ENCODE measurements at places on chromosomes 6 and 20. TPM values are rescaled to one million over a fixed set of nuclear protein-coding genes. Genes with fewer than 3 reads are reported as not detected.

The ITPA gene
- 43.6 TPM for total RNA-seq

The SIRPB2 gene
- 30.9 TPM for total RNA-seq

The TUBB1 gene
- not detected for total RNA-seq

The SLC22A3 gene
- total RNA-seq = 5.9 TPM

The SEL1L2 gene
- not detected for total RNA-seq

DNA sequence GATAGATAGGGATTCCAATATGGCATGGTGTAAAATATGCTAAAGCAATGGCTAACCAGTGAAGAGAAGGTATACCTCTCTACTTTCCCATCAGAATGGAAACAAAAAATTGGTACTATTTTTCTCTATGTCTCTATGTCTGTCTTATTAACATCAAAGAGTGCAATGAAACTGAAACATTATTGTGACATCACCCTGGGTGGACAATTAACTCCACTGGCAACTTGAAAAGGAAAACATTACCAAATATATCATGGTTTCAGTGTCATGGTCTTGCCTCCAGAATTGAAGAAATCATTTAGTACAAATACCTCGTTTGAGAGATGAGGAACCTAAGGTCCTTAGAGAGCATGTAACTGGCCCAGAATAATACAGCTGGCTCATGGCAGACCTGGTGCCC, 1132.5 kb upstream of the MAP3K7 start:
- no peak for DNase-seq

DNA sequence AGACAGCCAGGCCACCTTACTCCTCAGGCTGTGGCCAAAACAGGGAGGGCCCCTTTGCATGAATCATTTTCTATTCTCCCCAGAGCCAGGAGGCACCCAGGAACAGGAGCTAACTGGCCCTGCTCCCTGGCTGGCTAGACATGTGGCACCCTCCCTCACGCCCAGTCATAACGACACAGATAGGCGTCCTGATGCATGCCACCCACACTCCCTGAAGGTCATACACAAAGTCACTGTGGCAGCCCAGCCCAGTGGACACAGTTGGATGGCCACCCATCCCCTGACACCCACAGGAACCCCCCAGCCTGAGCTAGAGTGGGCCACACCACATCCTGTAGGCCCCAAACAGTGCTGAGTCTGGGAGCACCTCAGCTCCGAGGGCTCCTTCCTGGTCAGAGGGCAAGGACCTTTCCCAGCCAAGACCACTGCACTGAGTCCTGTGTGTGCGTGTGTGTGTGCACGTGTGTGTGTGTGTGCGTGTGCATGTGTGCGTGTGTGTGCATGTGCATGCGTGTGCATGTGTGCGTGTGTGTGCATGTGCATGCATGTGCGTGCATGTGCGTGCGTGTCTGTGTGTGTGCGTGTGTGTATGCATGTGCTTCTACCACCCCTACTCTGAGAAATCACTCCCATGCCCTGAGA, 21.6 kb downstream of the TFEB start:
- no peak for DNase-seq

- DNase-seq = no peak
Measured at GRCh38 chr20:33433465-33434234, 9.9 kb downstream of the SNTA1 start.

DNA sequence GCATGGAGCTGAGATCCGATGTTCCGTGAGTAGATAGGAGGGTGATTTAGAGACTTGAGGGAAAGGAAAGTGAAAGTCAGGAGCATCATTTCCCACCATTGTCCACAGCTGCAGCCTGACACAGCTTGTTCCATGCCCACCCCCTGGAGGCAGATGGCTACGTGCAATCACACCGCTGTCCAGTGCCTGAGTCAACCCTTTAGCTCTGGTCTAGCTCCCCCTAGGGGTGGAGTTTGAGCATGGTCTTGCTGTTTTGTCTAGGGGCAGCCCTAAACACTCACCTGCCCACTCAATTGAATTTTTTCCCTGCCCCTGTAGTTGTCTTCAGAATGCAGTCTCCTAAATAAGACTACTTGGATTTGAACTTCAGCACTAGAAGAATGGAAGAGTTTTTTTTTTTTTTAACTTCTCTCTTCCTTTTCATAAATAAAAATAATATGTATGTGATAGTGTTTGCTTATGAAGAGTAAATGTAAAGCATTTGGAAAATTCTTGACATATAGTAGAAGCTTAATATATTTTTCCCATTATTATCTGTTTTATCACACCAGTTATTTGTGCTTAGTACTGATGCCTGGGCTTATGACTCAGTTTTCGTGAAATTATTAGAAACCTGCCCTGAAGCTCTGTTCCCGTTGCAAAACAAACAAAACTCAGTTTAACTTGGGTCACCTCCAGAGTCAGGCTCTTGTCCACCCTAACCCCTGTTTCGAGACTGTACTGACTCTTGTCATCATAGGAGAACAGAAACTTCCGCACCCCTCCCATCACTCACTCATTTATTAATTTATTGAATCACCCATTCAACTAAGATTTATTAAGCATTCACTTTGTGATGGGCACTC, 814.8 kb downstream of the MAFB start:
- DNase-seq = peak; percentile 39

DNA sequence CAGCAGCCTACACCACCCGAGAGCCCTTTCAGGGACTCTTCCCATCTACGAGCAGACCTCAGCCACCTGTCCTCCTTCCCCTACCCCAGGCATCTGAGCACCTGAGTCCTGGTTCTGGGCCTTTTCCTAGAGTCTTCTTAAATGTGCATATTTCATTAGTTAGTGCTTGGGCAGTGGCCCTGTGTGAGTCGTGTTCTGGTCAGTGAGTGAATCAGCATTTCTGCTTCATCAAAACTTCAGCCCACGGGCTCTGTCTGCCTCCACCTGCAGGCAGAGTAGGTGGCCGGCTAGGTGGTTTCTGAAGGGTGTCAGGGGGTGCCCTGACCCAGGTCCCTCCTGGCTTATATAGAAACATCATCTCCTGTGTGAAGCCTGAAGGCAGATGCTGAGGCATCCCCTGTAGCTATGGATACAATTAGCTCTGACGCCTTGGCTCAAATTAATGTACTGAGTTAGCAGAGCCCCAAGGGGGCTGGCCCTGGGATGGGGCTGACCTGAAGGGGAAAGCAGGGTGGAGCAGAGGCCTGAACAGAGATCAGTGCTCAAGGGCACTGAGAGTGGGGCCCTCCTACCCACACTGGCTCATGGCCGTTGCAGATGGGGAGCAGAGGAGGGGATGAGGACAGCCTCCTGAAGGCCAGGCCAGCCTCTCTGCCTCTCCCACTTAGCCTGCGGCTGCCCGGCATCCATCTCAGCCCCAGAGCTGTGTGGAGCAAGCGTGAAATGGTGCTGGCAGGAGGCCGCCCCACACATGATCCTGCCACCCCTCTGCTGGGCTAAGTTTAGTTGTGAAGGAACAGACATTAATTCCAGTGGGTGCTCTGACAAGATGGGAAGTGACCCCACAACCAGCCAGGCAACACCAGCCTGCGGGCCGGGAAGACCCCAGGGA, 13.6 kb downstream of the IP6K3 start:
- DNase-seq = no peak

- peak; percentile 40 for DNase-seq
Measured at GRCh38 chr20:62961310-62961783, 8.8 kb downstream of the SLC17A9 start.

- no peak for DNase-seq
Measured at GRCh38 chr6:159257846-159258245, 88.6 kb downstream of the FNDC1 start.

DNA sequence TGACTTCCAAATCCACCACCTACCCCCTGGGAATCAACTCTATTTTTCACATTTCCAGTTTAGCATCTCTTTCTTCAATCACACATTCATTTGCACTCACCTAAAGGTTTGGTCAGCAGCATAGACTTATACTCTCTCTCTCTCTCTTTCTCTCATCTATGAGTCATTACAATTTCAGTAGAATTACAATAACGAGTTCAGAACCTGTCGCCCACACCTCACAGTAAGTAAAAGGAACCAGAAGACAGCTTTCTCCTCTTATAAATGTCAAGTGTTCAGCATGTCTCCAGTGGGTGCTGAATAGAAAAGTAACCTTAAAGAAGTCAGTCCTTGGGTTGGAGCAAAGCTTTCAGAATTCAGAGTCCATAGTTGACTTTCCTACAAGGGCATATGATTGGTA, 1.1 kb upstream of the PHACTR1 start:
- DNase-seq = no peak

- no peak for DNase-seq
Measured at GRCh38 chr6:169783971-169784820, 32.8 kb downstream of the ERMARD start.

GRCh38 chr20:44829688-44830087, 19.3 kb upstream of the RIMS4 start:
- no peak for DNase-seq

DNA sequence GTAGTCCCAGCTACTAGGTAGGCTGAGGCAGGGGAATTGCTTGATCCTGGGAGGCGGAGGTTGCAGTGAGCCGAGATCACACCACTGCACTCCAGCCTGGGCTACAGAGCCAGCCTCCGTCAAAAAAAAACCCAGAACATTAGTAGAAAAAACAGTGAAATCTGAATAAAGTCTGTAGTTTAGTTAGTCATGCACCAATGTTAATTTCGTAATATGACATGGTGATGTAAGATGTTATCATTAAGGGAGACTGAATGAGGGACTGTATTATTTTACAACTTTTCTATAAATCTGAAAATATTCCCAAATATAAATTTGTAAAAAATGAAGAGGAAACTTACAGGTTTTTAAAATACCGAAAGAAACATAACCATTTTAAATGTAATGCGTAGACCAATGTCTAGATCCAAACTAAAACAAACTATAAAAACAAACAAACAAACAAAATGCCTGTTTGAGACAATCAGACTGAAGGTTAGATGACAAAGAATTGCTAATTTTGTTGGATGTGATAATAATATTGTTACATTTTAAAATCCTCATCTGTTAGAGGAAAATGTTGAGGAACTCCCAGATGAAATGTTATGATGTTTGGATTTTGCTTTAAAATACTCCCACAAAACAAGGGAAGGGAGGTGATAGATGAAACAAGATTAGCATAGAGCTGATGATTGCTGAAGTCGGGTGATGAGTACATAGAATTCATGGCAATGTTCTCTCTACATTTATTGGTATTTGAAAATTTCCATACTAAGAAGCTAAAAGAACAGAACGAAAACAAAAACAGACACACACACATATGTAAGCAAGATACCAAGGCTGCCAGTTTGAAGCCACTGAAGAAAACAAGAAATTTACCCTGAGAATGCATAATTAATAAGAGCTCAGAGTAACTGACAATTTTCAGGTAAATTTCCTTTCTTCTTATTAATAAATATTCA, 1.8 kb downstream of the GSTA4 start:
- no peak for DNase-seq

GRCh38 chr6:137799950-137800568, 67.0 kb upstream of the TNFAIP3 start:
- DNase-seq = no peak

DNA sequence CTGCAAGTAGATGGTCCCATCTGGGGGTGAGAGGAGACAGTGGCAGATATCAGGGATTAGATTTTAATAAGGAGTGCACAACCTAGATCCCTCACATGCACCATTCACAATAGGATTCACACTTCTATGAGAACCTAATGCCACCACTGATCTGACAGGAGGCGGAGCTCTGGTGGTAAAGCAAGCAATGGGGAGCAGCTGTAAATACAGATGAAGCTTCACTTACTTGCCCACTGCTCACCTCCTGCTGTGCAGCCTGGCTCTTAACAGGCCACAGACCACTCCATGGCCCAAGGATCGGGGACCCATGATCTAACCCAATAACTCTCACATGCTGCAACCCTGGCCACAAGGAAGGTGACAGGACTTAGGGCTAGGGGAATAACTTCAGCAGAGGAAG, 75.4 kb downstream of the ZNF133 start:
- no peak for DNase-seq

DNA sequence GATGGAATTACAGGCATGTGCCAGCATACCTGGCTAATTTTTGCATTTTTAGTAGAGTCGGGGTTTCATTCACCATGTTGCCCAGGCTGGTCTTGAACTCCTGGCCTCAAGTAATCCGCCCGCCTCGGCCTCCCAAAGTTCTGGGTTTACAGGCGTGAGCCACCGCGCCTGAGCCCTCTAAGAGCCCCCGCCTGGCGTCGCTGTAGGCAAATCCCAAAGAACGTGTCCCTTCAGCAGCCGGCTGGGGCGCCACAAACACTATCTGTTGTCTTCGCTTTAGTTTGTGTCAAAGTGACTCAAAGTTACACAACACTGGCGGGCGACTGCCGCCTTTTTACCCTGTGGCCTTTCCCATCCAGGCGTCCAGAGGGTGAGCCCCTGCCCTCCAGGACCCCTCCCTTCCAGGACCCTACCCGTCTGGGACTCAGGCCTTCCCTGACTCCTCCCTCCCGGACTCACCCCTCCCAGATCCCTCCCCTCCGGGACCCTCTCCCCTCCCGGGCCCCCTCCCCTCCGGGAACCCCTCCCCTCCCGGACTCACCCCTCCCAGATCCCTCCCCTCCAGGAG, 940 bp upstream of the ADRM1 start:
- peak; percentile 91 for DNase-seq

GRCh38 chr6:111793711-111794111, 79.5 kb downstream of the FYN start:
- DNase-seq = no peak

DNA sequence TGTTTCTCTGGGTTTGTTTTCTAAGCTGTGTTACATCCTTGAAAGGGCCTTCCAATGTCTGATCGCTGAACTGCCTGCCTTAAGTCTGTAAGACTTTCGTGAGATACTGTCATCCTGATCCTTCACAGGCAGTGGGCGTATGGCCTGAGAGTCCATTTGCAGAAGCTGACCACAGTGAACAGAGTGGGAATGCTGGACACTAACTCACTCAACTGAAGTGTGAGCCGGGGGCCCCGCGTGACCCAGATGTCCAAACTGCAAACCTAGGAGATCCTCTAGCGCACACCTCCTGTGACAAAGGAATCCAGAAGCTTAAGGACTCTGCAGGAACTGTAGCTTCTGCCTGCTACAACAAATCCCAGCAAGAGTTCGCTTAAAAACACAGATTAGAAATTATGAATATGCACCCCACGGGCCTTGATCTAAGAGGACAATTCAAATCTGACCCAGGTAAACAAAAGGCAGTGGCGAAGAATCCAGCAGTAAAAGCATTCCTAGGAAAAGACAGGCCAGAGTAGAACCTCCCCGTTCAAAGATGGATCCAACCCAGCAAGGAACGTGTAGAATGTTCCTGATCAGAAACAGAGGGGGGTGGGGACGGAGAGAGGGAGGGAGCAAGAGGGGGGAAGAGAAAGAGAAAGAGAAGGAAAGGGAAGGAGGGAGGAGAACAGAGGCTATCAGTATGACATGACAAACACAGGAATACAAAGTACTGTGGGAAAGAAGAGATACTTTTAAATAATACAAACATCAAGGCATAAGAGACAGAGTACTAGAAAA, 135.0 kb upstream of the AFDN start:
- peak; percentile 3 for DNase-seq

- DNase-seq = no peak
Measured at GRCh38 chr6:105646391-105646867, 243.5 kb upstream of the PREP start.

- DNase-seq = no peak
Measured at GRCh38 chr20:829551-829950, 4.0 kb upstream of the FAM110A start.

GRCh38 chr20:56793916-56794315, 164.8 kb downstream of the TFAP2C start:
- no peak for DNase-seq

- DNase-seq = no peak
Measured at GRCh38 chr6:21984135-21984534, 312.7 kb downstream of the PRL start.
